ENCODE measurements at places on chromosomes 13 and 19.

DNA sequence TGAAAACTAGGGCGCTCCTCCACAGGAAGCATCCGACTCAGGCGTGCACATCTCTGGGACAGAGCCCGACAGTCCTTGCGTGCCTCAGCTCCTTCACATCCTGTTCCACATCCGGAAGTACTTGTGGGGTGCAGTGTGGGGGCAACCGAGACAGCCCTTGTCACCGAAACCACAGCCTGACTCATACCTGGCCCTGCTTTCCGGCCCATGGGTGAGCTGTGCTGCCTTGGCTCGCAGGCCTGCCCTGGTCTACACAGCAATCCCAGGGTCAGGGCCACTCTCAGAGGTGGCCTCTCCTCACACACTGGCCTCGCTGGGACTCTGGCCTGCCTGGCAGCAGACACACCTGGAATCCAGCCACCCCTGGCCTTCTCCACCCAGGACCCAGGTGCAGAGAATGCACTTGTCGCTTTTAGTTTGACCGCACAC, 100.4 kb downstream of the STK24 start:
- DNase-seq = no peak

DNA sequence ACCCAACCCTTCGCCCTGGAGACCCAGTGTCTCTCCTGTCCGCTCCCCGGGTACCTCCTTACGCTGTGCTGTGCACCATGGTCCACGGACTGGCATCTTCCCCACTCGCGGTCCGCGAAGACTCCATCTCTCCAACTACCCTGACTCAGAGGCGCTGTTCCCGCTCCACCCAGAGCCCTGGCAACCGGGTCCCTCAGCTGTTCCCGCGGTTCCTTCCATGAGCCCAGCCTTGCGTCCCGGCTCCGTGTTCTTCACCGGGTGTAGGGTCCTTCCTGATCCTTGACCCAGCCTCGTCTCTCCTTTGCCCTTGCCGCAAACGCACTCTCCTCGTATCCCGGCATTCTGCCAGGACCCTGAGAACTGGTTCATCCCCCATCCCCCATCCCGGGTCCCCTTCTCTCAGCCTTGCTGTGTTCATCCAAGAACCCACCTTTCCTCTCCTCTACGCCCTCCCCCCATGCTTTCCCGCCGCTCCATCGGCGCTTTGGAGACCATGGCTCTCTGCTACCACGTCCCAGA, 664 bp downstream of the ICAM5 start:
- DNase-seq = no peak

- no peak for DNase-seq
Measured at GRCh38 chr13:66225072-66225471, 1005.1 kb downstream of the PCDH9 start.

DNA sequence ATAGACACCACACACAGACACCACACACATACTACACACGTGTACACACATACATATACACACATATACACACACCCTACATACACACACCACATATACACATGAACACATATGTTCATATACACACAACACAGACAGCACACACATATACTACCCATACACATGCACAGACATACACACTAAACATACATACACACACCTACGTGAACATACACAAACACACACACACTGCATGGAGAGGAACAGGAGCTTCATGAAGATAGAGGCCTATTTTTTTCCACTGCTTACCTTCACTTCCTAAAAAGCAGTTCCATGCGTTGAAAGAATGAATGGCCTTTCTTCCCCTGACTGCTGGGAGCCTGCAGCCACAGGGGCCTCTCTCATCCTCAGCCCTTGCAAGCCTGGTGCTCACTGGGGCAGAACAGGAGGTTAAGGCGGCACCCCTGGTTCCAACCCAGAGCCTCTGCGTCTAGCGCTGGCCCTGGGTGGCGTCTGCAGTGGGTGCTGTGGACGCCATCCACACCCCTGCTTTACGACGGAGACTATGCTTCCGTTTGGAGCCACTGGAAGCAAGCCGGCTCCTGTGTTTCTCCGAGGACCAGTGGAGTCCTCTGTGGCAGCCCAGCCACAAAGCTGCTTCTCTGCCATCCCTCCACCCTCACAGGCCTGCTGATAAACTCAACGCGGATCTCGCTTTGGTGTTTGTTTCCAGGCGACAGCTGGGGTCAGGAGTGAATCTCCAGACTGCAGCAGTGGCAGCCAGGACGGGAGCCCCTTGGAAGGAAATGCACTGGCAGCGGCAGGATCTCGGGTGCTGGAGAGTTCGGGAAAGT, 1.9 kb upstream of the RASA3 start:
- no peak for DNase-seq

DNA sequence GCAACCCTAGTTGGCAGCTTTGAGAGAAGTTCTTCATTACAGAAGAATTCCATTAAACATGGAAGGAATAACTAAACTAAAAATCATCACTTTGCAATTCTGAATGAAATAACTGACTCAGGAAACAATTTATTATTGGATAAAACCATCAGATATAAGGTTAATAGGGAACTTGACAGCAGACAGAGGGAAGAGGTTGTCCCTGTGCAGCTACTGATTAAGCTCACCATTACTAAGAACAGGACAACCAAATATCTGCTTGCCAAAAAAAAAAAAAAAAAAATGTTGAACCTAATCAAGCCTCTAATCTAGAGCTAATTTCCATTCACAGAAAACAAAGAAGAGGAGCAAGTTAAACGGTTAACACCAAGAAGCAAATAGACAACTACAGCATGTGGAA, 12.8 kb downstream of the N4BP2L2 start:
- no peak for DNase-seq

GRCh38 chr13:39282400-39282972, 244.2 kb downstream of the NHLRC3 start:
- no peak for DNase-seq

DNA sequence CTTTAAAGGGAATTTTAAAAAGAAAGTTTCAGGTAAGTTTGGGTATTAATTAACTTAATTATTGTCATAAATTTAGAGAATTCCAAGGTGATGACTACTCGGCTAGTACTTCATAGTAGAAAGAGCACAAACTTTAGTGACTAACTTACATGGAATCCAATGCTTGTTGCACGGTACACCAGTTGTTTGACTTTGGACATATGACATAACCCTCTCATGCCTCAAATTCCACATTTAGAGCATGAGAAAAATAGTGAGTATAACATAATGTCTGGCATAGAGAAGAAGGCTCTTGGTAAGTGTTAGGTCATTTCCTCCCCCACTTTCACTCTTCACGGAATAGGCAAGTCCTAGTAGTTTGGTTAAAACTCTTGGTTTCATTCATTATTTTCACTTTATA, 1249.4 kb upstream of the SLC10A2 start:
- no peak for DNase-seq

DNA sequence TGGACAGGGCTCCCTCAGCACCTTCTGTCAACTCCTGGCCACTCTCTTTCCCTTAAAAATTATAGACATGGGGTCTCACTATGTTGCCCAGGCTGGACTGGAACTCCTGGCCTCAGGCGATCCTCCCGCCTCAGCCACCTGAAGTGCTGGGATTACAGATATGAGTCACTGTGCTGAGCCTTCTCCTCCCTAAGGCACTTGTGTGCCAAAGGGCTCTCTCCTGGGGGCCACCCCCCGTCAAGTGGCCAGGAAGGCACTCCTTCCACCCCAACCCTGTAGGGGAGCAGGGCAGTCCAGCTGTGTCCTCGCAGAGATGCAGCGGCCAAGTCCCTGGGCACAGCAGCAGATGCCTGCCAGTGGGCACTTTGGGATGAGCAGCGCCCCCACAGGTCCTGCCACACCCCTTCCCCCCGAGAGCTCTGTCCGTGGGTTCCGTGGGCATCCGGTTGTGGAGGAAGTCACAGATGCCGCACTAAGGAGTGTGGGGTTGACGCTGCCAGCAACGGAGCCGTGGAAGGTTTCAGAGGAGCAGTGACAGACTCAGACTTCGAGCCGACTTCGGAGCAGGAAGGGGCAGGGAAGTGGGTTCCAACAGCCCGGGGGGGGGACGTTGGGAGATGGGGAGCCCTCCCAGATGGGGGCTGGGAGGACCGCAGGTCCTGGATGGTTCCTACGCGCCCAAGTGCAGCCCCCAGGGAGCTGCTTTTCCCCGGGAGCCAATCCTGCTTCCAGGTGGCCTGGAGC, 3.3 kb upstream of the UQCR11 start:
- no peak for DNase-seq

DNA sequence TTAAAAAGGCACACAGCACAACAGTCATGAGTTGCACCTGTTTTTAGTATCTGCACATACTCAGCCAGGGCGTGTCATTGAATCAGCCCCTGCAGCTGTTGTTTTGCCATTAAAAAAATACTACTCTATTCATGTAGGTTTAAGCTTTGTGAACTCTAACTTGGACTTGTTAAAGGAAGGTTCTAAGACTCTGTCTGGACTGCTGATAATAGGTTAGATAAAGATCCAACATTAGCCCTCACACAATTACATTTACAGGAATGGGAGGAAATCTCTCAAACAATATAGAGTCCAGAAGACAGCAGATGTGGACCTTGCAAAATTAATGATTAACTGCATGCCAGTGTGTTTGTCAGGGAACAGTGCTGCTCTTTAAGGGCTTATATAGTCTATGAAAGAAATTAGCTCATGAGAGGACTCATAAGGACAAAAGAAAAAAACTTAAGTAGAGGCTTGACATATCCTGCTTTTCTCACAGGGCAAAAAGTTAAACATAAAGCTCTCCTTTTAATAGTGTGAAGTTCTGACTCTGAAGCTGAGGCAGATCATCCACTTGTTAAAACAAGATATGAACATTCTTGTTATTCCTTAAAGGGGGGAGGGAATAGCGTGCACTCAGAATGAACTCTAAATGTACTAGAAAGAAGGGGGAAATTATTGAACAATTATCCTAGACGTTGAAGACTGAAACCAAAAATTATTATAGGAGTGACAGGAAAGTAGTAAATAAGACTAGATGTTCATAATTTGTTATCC, 243.6 kb downstream of the NDFIP2 start:
- no peak for DNase-seq

- no peak for DNase-seq
Measured at GRCh38 chr19:52742516-52742915, 7.7 kb upstream of the ZNF611 start.

- peak; percentile 99 for DNase-seq
Measured at GRCh38 chr13:111572956-111573761, 252.7 kb downstream of the TEX29 start.

DNA sequence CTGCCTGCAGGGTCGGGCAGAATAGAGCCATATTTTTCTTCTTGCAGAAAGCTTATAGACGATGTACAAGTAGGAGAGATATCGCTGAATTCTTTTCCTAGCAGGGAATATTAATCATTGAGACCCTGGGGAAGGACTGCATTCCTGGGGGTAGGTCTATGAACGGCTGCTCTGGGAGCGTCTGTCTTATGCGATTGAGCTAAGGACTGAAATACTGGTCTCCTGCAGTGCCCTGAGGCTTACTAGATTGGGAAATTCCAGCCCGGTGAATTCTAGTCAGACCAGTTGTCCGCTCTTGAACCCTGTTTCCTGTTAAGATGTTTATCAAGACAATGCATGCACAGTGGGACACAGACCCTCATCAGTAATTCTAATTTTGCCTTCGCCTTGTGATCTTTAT, 59.8 kb upstream of the UBAC2 start:
- no peak for DNase-seq

GRCh38 chr19:45008552-45008951, 7.3 kb downstream of the RELB start:
- no peak for DNase-seq

- DNase-seq = no peak
Measured at GRCh38 chr19:22517496-22518411, 95.6 kb upstream of the ZNF98 start.

DNA sequence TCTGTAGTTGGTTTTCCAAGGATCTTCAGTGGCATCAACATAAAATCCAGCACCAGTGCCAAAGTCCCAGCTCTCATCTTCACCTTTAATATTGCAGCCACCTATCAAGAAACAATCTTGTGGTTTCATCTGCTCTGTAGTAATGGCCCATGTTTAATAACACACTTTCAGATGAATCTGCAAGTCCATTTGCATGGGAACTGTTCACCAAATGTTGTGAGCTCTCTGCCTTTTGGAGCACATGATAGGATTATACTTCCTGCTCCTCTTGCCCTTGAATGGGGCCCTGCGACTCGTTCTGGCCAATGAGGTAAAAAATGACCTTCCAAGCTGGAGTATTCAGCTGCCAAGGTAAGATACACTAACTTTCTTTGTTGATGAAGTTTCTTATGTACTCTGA, 14.3 kb downstream of the ESD start:
- DNase-seq = no peak

DNA sequence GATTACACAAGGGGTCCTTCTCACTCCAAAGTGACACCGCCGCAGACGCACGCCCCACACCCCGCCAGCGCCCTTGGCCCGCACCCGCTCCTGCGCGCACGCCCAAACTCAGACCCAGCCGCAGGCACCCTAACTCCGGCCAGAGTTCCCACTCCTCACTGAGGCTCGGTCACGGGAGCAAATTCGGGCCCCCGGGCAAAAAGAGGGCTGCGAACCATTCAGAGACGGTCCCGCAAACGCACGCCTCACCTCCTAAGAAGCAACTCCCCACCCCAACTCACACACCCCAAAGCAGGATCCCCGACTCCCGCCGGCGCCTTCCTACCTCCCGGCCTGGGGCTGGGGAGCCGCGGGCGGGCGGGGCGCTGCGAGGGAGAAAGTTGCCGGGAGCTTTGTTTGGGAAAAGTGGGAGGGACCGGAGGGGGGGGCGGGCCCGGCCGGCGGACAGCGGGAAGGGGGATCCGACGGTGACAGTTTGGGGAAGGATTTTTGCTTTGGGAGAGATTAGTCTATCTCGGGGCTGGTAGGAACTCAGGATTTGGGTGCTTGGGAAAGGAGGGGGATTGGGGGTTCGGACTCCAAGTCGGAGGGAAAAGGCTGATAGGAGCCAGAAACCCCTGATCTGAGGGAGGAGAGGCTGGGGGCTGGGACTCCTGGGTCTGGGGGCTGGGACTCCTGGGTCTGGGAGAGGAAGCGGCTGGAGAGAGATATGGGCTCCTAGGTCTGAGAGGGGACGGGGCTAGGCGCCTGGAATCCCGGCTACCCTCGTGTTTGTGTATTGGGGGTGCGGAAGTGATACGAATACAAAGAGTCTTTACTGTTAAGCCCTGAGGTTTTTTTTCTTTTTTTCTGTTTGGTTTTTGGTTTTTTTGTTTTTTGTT, at the start of gene TEAD2:
Gene TEAD2 (minus strand): TSS at position 369 of the 881 bp plus-strand sequence. CDS start 2,341 bp downstream, outside the sequence.
- no peak for DNase-seq

GRCh38 chr19:47402504-47402903, 16.8 kb downstream of the MEIS3 start:
- DNase-seq = no peak

GRCh38 chr19:7850000-7850813, 20.2 kb downstream of the EVI5L start:
- no peak for DNase-seq

DNA sequence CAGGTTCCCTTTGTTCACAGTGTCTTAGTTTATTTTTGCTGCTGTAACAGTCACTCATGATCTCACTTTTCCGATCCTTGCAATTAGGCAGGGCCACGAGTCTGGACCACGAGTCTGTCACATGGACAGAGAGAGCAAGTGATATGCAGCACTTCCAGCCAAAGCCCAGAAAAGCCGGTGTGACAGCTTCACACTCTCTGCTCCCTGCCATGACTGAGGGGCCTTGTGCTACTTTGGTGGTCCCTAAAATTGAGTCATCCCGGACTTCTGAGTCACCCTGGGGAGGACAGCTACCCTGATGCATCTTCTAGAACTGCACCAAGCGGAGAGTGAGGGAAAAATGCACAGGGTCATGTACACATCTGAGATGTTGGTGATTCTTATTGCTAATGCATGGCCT, 179.6 kb downstream of the EFNB2 start:
- no peak for DNase-seq
